ENCODE measurements at places on chromosomes 3 and 15. TPM values are rescaled to one million over a fixed set of nuclear protein-coding genes. Genes with fewer than 3 reads are reported as not detected.
A peak's percentile ranks its signal among the peaks of the same experiment; 100 is the strongest.

DNA sequence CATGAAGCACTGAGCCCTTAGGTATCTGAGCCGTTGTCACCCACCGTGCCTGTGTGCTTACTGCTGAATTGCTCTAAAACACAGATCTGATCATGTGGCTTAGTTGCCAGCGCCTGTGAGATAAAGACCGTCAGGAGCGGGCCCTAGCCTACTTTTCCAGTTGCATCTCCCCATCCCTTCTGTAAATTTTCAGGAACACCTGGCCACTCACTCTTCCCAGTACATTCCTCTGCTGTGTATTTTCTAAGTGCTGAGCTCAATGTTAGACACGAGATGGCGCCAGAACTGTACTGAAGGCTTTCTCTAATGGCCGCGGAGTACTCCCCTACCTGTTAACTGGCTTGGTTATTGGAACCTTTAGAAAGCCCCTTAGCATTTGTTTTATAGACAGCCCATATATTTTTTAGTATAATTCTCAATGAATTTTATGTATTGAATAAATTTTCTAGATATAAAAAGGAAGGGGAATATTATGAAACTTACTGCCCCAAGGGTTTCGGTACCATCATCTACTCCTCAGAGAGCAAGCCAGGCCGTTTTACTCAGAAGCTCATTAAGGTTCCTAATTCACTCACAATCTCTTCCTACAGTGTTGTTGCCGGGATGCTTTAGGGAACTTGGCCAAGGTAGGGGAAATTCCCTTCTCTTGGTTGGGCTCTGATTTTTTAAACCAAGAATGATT lies 16.7 kb upstream of the WNT7A start:
- DNase-seq: peak; percentile 62

HES1 gene
- total RNA-seq: 9.4 TPM

PLCB2 gene
- total RNA-seq: 0.52 TPM

DNA sequence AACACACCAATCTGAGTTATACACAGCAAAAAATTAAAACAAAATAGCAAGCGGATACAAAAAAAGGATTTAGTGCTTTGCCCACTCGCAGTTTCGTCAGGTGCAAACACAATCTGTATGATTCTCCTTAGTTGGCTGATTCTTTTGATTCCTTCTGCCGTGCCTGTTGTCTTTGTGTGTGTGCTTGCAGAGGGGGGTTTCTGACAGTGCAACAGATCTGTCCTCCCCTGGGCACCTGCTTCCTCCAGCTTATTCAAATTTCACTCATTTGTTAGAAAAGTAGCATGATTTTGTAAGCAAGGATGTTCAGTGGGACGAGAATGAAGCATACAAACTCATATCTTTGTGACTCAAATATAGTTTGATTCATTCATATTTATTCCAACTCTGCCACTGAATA lies 74.0 kb upstream of the NEO1 start:
- DNase-seq: no peak

DNA sequence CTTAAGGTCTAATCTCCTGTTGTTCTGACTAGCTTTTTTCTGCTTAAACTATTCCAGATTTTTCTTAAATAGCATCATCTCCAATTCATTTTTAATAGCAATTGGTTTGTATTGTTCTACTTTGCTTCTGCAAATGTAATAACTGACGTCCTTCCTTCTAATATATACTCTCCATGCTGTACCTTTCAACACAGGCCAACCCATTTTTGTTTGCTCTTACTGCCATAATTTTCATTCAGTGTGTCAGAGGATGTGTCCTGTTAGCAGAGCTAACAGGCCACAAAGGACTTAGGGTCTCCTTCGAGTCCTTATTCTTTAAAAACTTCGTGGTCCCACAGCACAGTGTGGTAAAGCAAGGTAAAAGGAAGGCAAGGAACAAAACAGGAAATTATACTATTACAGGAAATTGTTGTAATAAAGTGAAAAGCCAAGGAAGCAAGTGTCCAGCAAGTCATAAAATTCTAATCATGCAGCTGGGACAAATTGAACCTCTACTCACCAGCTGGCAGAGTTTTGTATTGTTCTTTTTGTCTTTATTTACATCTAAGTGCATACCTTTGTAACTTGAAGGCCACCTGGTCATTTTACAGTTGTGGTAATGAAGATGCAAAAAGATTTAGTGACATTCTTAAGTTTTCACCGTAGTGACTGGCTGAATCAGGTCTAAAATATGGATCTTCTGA lies 64.9 kb upstream of the ZBTB20 start:
- no peak for DNase-seq

PCOLCE2 gene
- 4.7 TPM for total RNA-seq

GRCh38 chr3:44601749-44602148 lies 17.0 kb downstream of the ZNF660 start:
- DNase-seq: no peak

DNA sequence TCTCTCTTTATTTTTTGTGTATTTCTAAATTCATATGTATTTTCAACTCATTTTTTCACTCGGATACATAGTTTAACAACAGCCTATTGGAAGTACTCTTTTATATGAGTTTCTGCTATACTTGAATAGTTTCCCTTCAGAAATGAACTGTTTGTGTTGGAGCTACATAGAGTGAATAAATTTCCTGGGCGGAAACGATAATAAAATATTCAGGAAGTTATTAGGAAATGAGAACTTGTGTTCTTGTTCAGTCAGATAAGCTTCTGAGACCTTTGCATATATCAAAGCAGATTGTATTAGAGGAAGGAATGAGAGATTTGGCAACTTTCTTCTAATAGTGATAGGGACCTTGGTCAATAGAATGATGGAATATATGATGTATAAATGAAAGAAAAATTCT lies 27.3 kb downstream of the NEO1 start:
- DNase-seq: no peak

DNA sequence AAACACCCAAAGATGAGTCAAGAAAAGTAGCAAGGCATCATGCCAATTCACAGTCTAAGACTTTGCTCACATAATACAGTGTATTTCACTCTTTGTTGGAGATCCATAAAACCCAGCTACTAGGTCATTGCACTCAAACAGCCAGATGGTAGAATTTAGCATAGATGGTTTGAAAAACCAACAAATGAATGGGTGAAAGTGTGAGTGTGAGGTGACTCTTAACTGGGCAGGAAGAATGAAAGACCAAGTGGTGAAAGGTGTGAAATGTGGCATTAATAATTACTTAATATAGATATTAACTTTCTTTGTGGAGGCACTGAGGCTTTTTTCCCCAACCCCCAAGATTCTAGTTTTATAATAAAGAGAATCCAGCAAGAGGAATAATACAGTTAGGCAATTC lies 159.5 kb downstream of the SQOR start:
- no peak for DNase-seq

DNA sequence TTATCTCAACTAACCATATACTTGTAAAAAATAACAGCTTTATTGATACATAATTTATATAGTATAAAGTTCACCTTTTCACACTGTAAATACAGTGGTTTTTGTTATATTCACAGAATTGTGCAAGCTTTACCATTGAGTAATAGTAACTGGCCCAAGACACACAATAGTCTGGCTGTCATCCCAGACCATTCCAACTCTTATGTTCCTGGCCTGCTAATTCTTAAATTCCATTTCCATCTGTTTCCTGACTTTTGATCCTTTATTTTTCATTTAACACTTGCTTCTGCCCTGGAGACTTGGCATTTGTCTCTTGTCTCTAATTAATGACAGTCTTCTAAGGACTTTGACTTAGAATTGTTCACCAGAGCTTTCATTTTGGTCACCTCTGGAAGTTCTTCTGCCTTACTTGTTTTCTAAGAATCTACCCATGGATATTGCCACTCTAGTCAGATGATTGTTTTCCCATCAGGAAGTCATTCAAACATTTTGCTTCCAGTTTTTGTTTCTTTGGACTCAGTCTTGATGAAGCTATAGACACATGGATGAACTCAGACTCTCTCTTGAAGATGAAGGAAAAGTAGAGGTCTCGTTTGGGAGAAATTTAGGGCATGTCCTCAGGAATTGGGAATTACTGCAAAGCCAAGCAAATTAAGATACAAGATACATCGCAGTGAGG lies 27.2 kb upstream of the PLSCR4 start:
- DNase-seq: peak; percentile 72

GRCh38 chr15:35751413-35752133 lies 205.6 kb upstream of the DPH6 start:
- DNase-seq: peak; percentile 65

GRCh38 chr3:99866261-99866761 lies 48.6 kb downstream of the CMSS1 start:
- DNase-seq: peak; percentile 95

MCF2L2 gene
- 0.25 TPM for total RNA-seq

NAALADL2 gene
- total RNA-seq: 6.0 TPM

GRCh38 chr3:195239121-195239520 lies 31.8 kb downstream of the XXYLT1 start:
- DNase-seq: no peak

GMNC gene
- not detected for total RNA-seq

DNA sequence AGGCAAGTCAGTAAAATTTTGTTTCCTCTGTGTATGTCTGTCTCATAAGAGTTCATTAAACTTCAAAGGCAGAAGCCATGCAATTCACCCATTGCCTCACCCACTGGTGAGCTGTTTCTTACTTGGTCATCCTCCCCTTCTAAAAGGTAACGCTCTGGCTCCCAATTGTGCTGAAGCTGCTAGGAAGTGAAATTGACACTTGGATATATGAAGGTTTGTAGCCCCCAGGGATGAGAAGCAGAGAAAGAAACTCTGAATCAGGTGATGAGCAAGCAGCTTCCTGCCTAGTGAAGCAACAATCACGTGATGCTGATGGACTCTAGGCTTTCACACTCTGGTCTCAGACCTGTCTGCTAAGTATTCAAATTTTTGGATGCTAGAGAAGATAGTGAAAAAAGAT lies 70.7 kb downstream of the CD200R1L start:
- DNase-seq: no peak

GOLGA8J gene
- total RNA-seq: 0.10 TPM

POPDC2 gene
- 0.40 TPM for total RNA-seq

DNA sequence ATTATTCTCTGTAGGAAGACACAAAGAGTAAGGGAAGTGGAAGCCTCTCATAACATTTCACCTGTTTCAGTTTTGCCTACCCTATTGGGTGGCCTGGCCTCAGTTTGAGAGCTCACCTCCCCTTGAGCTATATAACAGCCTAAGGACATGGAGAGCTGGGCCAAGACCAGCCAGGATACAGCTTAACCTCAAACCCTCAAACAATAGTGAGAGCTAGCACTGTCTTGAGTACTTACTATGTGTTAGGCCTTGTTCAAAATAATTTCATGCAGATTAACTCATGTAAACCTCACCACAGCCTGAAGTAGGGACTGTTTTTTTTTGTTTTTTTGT lies 15.0 kb upstream of the TBL1XR1 start:
- no peak for DNase-seq

- peak; percentile 13 for DNase-seq
Observed at GRCh38 chr3:32712506-32713055, 27.6 kb downstream of the CNOT10 start.

- no peak for DNase-seq
Observed at GRCh38 chr3:39540162-39540921, 72.9 kb downstream of the MOBP start.

GRCh38 chr15:93029836-93030429 lies 59.1 kb downstream of the RGMA start:
- peak; percentile 38 for DNase-seq

DNA sequence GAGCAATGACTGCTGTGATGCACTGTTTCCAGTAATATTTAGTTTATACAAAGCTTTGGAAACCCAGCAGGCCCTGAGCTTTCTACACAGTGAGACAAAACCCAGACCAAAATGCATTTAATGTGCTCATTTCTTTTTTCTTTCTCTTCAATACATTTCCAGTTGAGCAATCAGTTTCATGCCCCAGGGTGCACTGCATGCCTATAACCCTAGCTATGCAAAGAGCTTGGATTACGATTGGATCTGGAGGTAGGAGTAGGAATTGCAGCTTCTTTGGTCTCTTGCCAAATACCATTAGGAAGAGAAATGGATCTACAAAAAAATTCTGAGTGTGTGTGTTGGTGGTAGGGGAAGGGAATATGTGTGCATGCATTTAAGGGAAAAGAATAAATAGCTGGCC lies 1001.4 kb downstream of the SQOR start:
- peak; percentile 73 for DNase-seq

- no peak for DNase-seq
Observed at GRCh38 chr15:57287123-57287521, 89.2 kb upstream of the CGNL1 start.

UROC1 gene
- total RNA-seq: not detected

DNA sequence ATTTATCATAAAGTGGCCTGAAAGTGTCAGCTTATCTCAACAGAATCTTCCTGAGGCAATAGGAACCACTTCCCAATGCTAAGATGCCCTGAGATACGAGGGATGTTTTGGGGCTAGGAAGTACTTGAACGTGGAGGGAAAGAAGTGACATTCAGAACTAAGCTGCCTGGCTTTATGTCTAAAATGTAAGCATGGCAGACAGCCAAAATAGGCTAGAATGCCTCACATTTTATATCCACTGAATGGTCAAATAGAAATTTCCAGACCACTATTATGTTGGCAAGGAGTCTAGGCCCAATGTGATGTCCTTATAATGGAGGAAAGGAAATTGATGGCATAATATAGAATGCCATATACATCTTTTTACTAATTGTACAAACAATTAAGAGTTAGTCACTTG lies 154.9 kb downstream of the PEX5L start:
- DNase-seq: no peak

KNL1 gene
- total RNA-seq: 0.80 TPM

- DNase-seq: peak; percentile 71
Observed at GRCh38 chr15:55394694-55395093, 13.5 kb downstream of the CCPG1 start.

- DNase-seq: no peak
Observed at GRCh38 chr3:174116421-174116820, 718.9 kb downstream of the NLGN1 start.

- no peak for DNase-seq
Observed at GRCh38 chr3:55243678-55244077, 243.4 kb downstream of the WNT5A start.

GRCh38 chr3:1079662-1080061 lies 13.2 kb upstream of the CNTN6 start:
- no peak for DNase-seq

GRCh38 chr15:49380912-49381311 lies 42.1 kb upstream of the FGF7 start:
- no peak for DNase-seq

DNA sequence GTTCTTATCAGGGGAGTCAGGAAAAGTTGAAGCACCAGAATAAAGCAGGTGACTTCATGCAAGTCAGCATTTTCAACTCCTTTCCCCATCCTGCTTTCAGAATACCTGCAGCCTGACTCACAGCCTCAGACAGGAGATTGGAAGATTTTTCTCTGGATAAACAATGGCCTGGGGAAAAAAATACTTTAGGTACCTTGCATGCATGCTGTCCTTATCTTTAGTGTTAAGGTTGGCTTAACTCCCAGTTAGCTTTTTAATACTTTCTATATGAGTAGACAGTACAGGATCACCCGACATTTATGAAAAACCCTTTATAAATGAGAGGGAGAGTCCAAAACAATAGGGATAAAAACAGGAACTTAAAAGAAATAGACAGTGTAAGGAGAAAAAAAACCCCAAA lies 53.6 kb downstream of the PAK2 start:
- peak; percentile 97 for DNase-seq

SYNM gene
- 1.7 TPM for total RNA-seq
